ENCODE measurements at places on chromosomes 6 and 20. TPM values are rescaled to one million over a fixed set of nuclear protein-coding genes. Genes with fewer than 3 reads are reported as not detected.

Gene KHDC1
- total RNA-seq: 1.7 TPM

Gene SLPI
- 502 TPM for total RNA-seq

Gene EYS
- 0.37 TPM for total RNA-seq

Gene OPN5
- total RNA-seq: not detected

Gene SLC52A3
- 0.42 TPM for total RNA-seq

Gene GNRH2
- not detected for total RNA-seq

Gene CTSZ
- 57.8 TPM for total RNA-seq

Gene RNF144B
- 38.2 TPM for total RNA-seq

Gene WFDC5
- 1.2 TPM for total RNA-seq

Gene CLVS2
- total RNA-seq: 0.14 TPM
